Cardiac septum (tissue), 1 donor: ENCODE measurements at places on chromosomes 6 and 20.

DNA sequence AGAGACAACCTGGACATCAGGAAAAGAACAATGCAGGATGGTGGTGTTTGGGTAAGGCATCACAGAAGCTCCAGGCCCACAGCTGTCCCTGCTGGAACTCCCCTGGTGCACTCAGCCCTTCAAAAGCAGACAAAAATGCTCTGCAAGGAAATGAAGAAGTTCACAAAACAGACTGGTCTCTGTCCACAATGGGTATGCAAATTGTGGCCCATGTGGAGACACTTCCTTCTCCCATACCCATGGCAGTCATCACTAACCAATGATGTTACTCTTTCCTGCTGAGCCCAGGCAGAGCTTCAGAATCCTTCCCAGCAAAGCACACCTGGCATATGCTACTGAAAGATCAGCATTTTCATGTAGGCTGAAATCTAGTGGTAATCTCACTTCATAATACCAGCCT, 42.6 kb upstream of the PXDC1 start:
- DNase-seq, result no peak

DNA sequence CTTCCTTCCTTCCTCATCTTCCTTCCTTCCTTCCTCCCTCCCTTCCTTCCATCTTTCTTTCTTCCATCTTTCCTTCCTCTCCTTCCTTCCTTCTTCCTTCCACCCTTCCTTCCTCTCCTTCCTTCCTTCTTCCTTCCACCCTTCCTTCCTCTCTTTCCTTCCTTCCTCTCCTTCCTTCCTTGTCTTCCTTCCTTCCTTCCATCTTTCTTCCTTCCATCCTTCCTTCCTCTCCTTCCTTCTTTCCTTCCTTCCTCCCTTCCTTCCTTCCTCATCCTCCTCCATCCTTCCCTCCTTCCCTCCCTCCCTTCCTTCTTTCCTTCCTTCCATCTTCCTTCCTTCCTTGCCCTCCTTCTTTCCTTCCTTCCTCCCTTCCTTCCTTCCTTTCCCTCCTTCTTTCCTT, 361.4 kb upstream of the TSHZ2 start:
- no peak for DNase-seq

DNA sequence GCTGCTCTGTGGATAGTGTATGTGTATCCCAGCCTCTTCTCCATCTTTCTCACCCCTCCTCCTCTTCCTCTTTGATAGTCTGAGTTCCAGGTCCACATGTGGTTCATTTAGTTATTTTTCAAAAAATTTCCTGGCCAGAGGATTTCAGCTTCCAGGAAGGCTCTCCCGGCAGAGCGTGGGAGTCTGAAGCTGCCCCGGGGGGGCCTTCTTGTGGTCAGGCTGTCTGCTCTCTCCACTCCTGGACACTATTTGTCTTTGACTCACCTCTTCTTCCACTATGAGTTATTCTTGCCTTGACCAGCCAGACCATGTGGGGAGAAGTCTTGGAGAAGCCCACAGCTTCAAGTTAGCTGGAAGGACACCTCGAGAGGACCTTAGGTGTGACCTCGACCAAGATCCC, 258.8 kb downstream of the CDC5L start:
- DNase-seq, result no peak

DNA sequence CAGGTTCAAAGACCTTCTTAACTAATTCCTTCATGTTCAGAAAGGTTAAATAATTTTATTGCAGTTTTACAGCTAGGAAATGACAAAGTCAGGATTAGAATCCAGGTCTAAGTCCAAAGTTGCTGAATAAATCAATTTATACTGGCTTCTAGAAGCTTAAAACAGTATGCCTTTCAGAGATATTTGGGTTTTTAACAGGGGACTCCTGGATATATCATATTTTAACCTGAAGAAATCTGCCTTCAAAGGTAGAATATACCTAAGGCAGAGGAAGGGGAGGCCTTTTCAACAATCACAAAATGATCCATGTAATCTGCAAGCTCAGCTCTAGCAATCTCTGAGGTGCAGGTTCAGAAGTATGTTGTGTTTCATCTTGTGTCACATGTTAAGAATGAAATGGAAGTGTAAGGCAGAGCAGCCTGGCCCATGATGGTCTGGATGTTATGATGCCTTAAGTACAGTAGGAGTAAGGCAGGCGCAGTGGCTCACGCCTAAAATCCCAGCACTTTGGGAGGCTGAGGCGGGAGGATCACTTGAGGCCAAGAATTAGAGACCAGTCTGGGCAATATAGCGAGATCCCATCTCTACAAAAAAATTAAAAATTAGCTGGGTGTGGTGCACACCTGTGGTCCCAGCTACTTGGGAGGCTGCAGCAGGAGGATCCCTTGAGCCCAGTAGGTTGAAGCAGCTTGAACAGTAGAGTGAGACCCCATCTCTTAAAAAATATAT, 123.9 kb downstream of the SOBP start:
- DNase-seq, result no peak

DNA sequence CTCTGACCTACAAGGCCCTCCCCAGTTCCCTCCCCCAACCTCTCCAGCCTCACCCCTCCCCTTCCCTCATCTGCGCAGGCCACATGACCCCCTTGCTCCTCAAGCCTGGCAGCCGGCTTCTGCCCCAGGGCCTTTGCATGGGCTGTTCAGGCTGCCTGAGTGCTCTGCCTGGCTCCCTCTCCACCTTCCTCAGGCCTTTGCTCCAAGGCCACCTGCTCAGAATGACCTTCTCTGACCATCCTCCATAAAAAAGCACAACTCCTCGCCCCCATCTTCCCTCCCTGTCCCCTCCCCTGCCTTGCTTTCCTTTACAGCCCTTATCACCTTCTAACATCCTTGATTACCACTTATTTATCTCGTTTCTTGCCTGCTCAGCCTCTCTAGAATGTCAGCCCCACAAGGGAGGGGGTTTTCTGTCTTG, 38.7 kb downstream of the SPDEF start:
- no peak for DNase-seq

DNA sequence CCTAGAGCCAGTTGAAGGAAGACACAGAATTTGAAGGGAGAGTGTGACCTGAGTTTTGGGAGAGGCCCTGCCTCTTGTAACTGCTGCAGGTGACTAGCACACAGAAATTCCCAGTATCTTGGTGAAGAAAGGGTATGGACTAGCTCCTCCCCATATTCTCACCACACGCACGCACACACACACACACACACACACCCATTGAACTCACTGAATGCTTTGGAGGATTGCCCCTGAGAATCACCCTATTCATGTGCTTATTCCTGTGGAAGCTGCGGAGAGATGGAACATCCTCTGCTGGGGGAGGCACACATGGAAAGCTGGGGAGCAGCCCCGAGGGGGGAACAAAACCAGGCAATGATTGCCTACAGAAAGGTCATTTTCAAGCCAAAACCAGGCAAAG, 6.2 kb upstream of the LMBRD1 start:
- no peak for DNase-seq

GRCh38 chr6:168888102-168888501, 365.5 kb downstream of the THBS2 start:
- DNase-seq, result no peak

- DNase-seq, result no peak
These were observed 543.9 kb downstream of the RNF144B start for GRCh38 chr6:18931086-18931485.

- no peak for DNase-seq
These were observed 106.1 kb downstream of the DTNBP1 start for GRCh38 chr6:15556711-15557110.

GRCh38 chr6:158938811-158939254, 61.2 kb downstream of the RSPH3 start:
- DNase-seq, result no peak

DNA sequence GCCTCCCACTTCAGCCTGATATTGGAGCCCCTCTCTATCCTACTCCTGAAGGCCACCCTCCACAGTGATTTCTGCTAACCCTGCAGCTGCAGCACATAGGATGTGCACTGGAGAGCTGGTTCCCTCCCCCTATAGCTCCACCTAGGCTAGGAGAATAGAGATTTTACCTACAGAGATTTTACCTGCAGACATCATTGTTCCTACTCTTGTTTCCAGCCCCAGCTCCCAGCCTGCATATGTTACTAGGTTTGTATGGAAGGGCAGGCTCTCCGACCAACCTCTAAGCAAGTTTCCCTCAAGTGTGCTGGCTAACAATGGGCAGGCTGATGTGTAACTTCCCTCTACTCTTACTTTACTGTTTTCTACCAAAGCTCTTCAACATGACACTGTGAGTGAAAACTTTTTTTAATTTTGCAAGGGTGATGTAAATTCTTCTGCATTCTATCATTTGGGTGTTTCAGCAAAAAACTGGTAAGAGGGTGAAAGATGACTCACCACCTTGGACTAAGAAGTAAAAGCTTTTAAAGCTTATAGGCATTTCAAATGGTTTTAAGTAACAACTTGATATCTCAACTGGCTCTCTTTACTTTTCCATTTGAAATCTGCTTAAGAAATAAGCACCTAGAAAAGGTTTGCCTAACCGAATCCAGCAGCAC, 106.8 kb downstream of the CDK19 start:
- DNase-seq, result no peak

DNA sequence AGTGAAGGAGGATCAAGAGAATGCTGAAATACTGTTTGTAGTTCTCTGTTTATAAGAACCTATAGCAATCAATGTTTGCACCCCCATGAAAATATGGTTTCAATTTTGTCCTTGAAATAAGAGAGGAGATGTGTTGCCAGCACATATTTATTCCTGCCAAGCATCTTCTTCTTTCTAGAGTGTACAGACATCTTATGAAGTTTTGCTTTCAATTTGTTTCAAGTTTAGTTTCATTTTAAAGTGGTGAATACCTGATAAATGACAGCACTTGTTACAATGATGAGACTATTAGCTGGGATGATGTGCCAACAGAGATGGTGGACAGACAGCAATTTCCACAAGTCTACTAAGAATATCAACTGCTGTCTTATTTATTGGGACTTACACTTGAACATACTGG, 39.2 kb upstream of the CENPW start:
- no peak for DNase-seq

GRCh38 chr6:28876710-28877109, 47.1 kb downstream of the TRIM27 start:
- DNase-seq, result no peak

- DNase-seq, result no peak
These were observed 52.5 kb upstream of the CHD6 start for GRCh38 chr20:41670631-41671030.

DNA sequence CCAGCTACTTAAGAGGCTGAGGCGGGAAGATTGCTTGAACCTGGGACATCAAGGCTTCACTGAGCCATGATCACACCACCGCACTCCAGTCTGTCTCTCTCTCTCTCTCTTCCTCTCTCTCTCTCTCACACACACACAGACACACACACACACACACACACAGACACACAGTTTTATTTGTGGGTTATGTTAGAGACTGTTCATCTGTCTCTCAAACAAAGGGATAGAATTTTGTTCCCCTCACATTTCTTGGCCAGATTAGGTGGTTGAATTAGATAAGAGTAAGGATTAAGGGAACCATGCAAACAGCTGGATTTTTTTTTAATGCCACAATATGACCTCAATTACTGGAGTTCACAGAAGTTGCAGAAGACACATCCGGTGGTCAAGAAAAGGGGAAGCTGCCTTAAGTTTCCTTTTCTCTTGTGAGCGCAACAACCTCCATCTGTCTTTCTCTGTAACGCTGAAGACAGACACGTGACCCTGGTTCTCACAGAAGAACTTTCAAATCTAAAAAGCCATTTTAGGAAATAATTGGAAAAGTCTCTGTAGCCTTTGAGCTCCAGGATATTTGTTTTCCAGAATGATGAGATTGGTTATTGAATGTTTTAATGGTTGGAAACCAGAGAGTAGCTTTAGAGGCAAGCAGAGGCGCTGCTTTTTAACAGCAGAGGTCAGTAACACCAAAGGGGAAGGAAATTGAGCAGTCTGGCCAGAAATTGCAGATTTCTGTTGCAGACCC, 32.9 kb upstream of the LGSN start:
- no peak for DNase-seq

DNA sequence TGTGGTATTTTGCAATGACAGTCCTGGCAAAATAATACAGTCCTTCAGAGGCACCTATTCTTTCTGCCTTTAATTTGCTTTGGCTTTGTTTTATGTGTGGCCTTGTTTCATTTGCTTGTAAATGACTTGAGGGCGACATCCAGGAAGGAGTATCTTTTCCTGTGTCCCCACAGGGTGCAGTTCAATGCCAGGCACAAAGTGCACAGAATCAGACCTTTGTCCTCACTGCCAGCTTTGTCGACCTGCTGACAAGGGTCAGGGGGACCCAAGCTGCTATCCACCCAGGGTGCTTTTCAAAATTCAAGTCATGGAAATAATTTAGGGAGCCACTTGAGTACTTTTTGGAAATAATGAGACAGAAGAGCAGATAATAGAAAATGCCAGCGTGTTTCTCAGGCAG, 37.0 kb upstream of the CDKN1A start:
- no peak for DNase-seq

GRCh38 chr6:324116-324728, 31.9 kb downstream of the DUSP22 start:
- peak; percentile 80 for DNase-seq

- no peak for DNase-seq
These were observed 84.6 kb downstream of the TMEM170B start for GRCh38 chr6:11622156-11622555.

GRCh38 chr6:84268781-84269180, 41.3 kb upstream of the CEP162 start:
- no peak for DNase-seq

GRCh38 chr6:100269189-100269588, 195.5 kb downstream of the SIM1 start:
- DNase-seq, result no peak

- no peak for DNase-seq
These were observed 7.9 kb downstream of the IGF2R start for GRCh38 chr6:159976686-159977254.

DNA sequence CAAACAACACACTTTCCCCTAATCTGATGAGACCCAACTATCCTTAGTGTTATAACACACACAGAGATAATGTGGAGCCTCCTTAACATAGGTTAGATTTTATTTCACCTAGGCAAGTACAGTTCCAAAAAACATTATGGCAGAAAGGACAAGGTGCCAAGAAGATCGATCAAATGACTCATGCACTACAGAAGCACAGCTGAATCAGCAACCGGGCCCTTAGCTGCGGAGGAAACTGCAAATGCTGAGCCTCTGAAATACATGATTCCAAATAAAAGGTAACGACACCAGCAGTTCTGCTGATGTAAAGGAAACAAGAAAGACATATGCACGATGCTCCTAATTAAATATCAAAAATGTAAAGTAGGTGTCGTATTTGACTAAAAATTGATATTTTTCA, 19.9 kb upstream of the MUC21 start:
- DNase-seq, result no peak

DNA sequence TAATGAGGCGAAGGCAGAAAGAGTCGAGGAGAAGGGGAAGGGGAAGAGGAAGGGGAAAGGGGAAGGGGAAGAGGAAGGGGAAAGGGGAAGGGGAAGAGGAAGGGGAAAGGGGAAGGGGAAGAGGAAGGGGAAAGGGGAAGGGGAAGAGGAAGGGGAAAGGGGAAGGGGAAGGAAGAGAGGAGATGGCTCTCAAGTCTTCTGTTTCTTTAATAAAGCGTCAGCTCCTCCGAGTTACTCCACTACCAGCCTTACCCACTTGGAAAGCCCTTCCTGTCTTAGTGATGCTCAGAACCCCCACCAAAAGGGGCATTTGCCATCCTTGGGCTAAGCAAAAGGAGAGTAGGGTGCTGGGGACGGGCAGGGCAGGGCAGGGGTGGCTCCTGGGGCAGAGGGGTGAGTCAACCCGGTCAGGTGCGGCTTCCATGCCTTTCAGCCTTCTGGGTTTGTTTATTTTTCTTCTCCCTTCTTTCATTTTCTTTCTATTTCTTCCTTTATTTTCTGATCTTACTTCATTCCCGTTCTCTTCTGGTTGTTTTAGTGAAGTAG, 476 bp upstream of the CLIC5 start:
- no peak for DNase-seq

- DNase-seq, result no peak
These were observed 47.2 kb downstream of the LAMA4 start for GRCh38 chr6:112207131-112207530.

- no peak for DNase-seq
These were observed 59.7 kb downstream of the PFDN4 start for GRCh38 chr20:54267483-54268003.
